Activated CD4-positive, alpha-beta memory T cell treated with anti-CD3 and anti-CD28 coated beads for 36 hours (primary cell): ENCODE measurements at places on chromosomes 11 and 22. TPM values are rescaled to one million over a fixed set of nuclear protein-coding genes. Genes with fewer than 3 reads are reported as not detected.

GRCh38 chr11:65226103-65226442, 35.7 kb upstream of the POLA2 start:
- peaks cover 7% of the 10 kb centered on the region for H3K4me1 ChIP-seq
- H3K27me3 ChIP-seq: peaks cover 24% of the 10 kb centered on the region
- no peaks in the 10 kb centered on the region for H3K36me3 ChIP-seq
- H3K27ac ChIP-seq: no peak overlapping the region

- H3K27me3 ChIP-seq: no peaks in the 10 kb centered on the region
- no peak overlapping the region for H3K4me3 ChIP-seq
- no peak for DNase-seq
- H3K36me3 ChIP-seq: no peaks in the 10 kb centered on the region
- no peak overlapping the region for H3K27ac ChIP-seq
These were observed 552.1 kb upstream of the CHORDC1 start for GRCh38 chr11:90774727-90775566.

The LYVE1 gene
- not detected for total RNA-seq

The MS4A4A gene
- not detected for total RNA-seq

DNA sequence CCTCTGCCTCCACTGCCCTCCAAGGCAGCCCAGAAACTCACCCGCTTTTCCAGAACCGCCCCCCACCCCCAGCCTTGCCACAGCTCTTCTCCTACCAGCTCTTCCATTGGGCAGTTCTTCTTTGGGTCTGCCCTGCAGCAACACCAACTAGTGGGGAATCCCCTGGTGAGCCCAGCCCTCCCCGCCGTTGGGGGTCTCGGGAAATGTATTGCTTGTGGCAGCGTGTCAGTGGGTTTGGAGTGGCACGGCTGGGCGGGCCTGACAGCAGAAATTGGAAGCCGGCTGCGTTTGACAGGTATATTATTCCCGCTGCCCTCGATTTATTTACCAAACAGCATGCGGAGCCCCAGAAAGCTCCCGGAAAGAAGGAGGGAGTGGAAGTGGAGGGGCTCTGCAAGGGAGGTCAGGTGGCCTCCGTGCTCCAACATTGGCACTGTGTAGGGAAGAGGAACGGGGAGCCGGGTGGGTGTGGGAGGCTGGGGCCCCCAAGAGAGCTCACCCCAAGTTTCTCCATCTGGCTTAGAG, 65.2 kb upstream of the NECTIN1 start:
- no peaks in the 10 kb centered on the region for H3K36me3 ChIP-seq
- H3K4me3 ChIP-seq: no peak overlapping the region
- H3K27ac ChIP-seq: no peak overlapping the region

- no peak overlapping the region for H3K4me3 ChIP-seq
- no peak for DNase-seq
These were observed 2.8 kb downstream of the PHF21B start for GRCh38 chr22:45006964-45007390.

The KIRREL3 gene
- total RNA-seq: not detected

The OR9G4 gene
- total RNA-seq: not detected

The TSPAN32 gene
- total RNA-seq: 6.5 TPM
